ENCODE measurements at places on chromosomes 5 and 9.

DNA sequence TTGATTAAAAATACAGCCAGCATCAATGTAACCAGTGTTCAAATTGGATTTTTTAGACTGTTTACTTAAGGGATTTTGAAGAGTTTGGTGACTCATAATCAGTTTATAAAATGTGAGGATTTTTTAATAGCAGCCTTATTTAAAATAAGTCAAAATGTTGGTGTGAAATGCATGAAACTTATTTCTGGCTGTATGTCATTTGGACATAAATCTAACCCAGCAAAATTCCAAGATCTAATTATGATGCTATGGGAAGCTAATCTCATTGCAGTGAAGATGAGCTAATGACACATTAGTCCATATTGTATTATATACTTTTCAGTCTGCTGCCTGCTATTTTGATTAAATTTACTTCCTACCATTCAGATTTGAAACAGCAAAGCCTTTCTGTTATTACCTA lies 140.3 kb downstream of the AOPEP start:
- no peak for DNase-seq

DNA sequence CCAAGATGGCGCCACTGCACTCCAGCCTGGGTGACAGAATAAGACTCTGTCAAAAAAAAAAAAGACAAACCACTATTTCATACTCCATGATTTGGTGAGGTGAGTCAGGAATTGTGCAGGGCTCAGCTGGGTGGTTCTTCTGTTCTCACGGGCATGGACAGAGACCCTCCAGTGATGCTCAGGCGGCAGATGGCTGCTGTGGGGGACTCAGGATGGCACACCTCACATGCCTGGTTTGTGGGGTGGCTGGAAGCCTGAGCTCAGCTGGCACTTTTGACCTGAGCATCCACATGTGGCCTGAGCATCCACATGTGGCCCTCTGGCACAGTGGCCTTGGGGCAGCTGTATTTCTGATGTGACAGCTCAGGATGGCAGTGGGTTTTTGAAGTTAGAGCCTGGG lies 217.2 kb downstream of the IRX2 start:
- no peak for DNase-seq

GRCh38 chr5:98110791-98111190 lies 662.7 kb upstream of the RGMB start:
- no peak for DNase-seq

GRCh38 chr5:39518516-39518915 lies 93.7 kb upstream of the DAB2 start:
- DNase-seq: no peak

- no peak for DNase-seq
These were observed 61.0 kb downstream of the TRIO start for GRCh38 chr5:14204011-14204670.

- DNase-seq: no peak
These were observed 34.0 kb downstream of the SCGB3A1 start for GRCh38 chr5:180557217-180557809.

Data from NCI-H1105 treated with DMSO at 0.1 percent for 48 hours (cell line).